ENCODE measurements at places on chromosomes 7 and 10.

DNA sequence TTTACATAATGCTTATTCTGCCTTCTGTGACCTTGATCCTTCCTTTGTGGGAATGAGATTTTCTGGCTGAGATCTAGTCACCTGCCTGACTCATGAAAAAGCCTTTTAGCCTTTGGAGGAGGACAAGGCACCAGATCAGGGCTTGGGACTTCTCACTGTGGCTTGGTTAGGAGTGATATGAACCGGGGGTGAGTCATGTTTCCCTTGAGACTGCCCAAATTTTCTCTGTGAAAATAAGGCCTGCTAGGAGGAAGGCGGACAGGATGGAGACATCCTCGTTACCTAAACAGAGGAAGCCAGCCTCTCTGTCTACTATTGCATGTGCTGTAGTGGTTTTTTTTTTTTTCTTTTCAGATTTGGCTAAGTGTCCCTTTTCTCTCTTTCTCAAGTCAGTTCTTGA lies 57.8 kb downstream of the EVX1 start:
- H3K36me3 ChIP-seq = no peaks in the 10 kb centered on the region
- H3K27me3 ChIP-seq = peaks cover 11% of the 10 kb centered on the region
- no peak overlapping the region for H3K4me3 ChIP-seq
- DNase-seq = no peak
- no peaks in the 10 kb centered on the region for H3K4me1 ChIP-seq

- peaks cover 2% of the 10 kb centered on the region for H3K36me3 ChIP-seq
- no peak overlapping the region for H3K4me3 ChIP-seq
- DNase-seq = no peak
- no peak overlapping the region for H3K27ac ChIP-seq
- H3K4me1 ChIP-seq = peaks cover 8% of the 10 kb centered on the region
These were observed 4.2 kb downstream of the KCNMA1 start for GRCh38 chr10:77633376-77633775.

DNA sequence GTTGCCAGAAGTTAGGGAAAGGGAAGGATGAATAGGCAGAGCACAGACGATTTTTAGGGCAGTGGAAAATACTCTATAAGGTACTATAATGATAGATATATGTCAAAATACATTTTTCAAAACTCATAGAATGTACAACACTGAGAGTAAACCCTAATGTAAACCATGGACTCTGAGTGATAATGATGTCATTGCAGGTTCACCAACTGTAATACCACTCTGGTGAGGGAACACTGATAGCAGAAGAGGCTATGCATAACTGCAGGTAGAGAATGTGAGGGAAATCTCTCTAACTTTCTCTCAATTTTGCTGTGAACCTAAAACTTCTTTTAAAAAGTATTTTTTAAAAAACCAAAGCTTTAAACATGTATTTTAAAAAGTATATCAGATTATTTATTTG lies 22.1 kb downstream of the POT1 start:
- H3K36me3 ChIP-seq = peaks cover 28% of the 10 kb centered on the region
- no peak overlapping the region for H3K27ac ChIP-seq
- no peaks in the 10 kb centered on the region for H3K27me3 ChIP-seq
- H3K4me1 ChIP-seq = no peaks in the 10 kb centered on the region

GRCh38 chr7:31764462-31764861 lies 77.4 kb downstream of the PPP1R17 start:
- no peak for DNase-seq
- no peaks in the 10 kb centered on the region for H3K4me1 ChIP-seq
- no peaks in the 10 kb centered on the region for H3K36me3 ChIP-seq
- H3K27me3 ChIP-seq = peaks cover 5% of the 10 kb centered on the region
- no peak overlapping the region for H3K4me3 ChIP-seq

GRCh38 chr10:125212150-125212809 lies 51.9 kb upstream of the CTBP2 start:
- no peak overlapping the region for H3K4me3 ChIP-seq
- H3K36me3 ChIP-seq = no peaks in the 10 kb centered on the region
- peak overlapping the region; percentile 35 for H3K27ac ChIP-seq
- no peak for DNase-seq
- H3K4me1 ChIP-seq = peaks cover 45% of the 10 kb centered on the region
- no peaks in the 10 kb centered on the region for H3K27me3 ChIP-seq

GRCh38 chr7:73433924-73434700 lies 534 bp downstream of the FZD9 start:
- H3K27ac ChIP-seq = no peak overlapping the region
- no peak for DNase-seq
- no peak overlapping the region for H3K4me3 ChIP-seq

GRCh38 chr10:85152911-85153310 lies 824.5 kb downstream of the CCSER2 start:
- H3K4me3 ChIP-seq = peak overlapping the region; percentile 23
- no peak for DNase-seq
- H3K4me1 ChIP-seq = peaks cover 41% of the 10 kb centered on the region
- H3K27ac ChIP-seq = no peak overlapping the region
- H3K36me3 ChIP-seq = no peaks in the 10 kb centered on the region
- H3K27me3 ChIP-seq = no peaks in the 10 kb centered on the region

DNA sequence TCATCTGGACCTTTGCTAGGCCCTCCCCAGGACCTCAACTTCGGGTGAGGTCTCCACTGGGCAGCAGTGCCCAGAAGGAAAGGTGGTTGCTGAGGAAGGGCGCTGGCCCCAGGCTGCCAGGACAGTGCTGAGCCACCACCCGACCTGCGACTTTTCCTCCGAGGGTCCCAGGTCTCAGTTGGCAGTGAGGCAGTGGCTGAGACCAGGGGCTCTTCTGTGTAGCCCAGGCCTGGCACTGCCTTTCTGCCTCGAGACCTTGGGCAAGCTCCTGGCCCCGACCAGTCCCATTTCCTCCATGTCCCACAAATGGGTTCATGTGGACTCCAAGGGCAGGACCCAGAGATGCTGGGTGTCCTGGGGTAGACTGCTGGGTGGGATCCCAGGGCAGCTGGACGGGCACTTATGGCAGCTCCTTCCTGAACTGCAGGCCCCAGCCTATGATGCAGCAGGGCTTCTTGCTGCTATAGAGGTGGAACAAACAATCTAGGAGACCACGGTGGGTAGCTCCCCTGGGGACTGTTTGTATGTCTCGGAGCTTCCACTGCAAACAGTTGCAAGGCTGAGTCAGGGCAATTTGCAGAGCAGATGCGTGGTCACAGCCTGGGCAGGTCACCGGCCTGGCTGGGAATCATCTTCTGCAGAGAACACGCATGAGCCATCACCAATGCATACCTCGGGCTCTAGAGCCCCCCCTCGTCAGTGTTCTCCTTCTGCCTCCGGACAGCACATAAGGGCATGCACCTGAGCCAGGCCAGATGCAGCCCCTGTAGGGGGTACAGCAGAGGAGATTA lies 17.9 kb upstream of the LRRC18 start:
- no peaks in the 10 kb centered on the region for H3K36me3 ChIP-seq
- no peaks in the 10 kb centered on the region for H3K4me1 ChIP-seq
- H3K27me3 ChIP-seq = peaks cover 8% of the 10 kb centered on the region
- H3K27ac ChIP-seq = no peak overlapping the region
- H3K4me3 ChIP-seq = no peak overlapping the region

GRCh38 chr7:32218154-32218467 lies 147.9 kb upstream of the PDE1C start:
- no peak overlapping the region for H3K27ac ChIP-seq
- H3K27me3 ChIP-seq = peaks cover 27% of the 10 kb centered on the region
- no peaks in the 10 kb centered on the region for H3K36me3 ChIP-seq
- peaks cover 3% of the 10 kb centered on the region for H3K4me1 ChIP-seq
- DNase-seq = no peak
- H3K4me3 ChIP-seq = no peak overlapping the region

DNA sequence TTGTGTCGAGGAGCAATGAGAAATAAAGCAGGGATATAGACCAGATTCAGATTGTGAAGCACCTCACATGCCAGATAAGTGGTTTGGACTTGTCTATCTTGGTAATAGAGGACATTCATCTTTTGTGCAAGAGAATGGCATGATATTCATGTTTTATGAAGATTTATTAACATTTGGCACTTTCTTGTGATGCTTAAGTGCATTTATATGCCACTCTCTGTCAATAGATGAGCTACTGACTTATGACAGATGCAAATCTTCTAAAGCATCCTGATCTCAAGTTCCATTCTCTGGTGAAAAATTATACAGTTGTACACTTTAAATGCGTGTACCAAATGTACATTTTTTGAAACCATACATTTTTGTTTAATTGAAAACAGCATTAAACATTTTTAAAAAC lies 415.3 kb downstream of the SORCS3 start:
- H3K27me3 ChIP-seq = no peaks in the 10 kb centered on the region
- no peak overlapping the region for H3K27ac ChIP-seq
- H3K36me3 ChIP-seq = no peaks in the 10 kb centered on the region
- no peak overlapping the region for H3K4me3 ChIP-seq
- no peak for DNase-seq

- H3K36me3 ChIP-seq = no peaks in the 10 kb centered on the region
- H3K4me3 ChIP-seq = no peak overlapping the region
These were observed 36.9 kb downstream of the VSTM4 start for GRCh38 chr10:49078433-49078832.

Data from neural crest cell (in vitro differentiated cells).